ENCODE measurements at places on chromosomes 6 and 20.

GRCh38 chr6:149646599-149646998 lies 1.9 kb downstream of the KATNA1 start:
- no peak for DNase-seq

DNA sequence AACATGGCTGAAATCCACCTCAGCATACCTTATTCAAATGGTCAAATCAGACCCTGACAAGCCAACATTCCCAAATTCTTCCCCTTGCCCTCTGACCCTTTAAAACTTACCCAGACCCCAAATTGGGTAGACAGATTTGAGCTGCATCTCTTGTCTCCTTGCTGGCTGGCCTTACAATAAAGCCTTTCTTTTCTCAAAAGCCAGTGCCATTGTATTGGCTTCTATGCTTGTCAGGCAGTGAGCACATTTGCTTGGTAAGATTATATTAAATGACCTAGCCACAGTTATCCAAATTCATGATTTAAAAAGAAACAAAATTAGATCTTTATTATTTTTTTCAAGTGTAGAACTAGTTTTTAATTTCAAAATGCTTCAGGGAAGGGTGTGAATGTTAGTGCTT lies 67.8 kb upstream of the FAM83B start:
- no peak for DNase-seq

- DNase-seq = no peak
Observed at GRCh38 chr6:149342525-149342924, 25.0 kb downstream of the TAB2 start.

GRCh38 chr20:43293068-43293786 lies 103.5 kb upstream of the PTPRT start:
- no peak for DNase-seq

- no peak for DNase-seq
Observed at GRCh38 chr6:133099573-133099972, 141.6 kb upstream of the EYA4 start.

GRCh38 chr6:128710315-128710714 lies 172.6 kb upstream of the LAMA2 start:
- DNase-seq = no peak

DNA sequence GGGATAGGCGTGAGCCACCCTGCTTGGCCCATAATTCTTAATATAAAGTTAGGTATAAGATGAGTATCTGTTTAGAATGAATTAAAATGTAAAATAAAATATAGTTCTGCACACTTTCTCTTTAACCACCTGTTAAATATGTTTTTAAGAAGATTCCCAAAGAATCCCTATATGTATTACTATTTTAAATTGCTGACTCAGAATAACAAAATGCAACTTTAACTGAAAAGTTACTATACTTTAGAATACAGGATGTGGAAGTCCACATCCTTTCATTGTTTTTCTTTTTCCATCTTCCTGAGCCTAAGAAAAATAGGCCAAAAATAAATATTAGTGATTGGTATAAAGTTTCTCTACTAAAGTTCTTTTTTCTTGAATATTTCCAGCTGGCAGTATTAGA lies 325.6 kb upstream of the EYS start:
- DNase-seq = no peak

GRCh38 chr6:125406741-125407140 lies 105.0 kb upstream of the HDDC2 start:
- no peak for DNase-seq

- no peak for DNase-seq
Observed at GRCh38 chr6:52511163-52511562, 65.7 kb downstream of the TRAM2 start.

- DNase-seq = peak; percentile 44
Observed at GRCh38 chr20:4607287-4607713, 114.4 kb upstream of the PRND start.

GRCh38 chr6:4662886-4663285 lies 113.3 kb upstream of the CDYL start:
- no peak for DNase-seq

- DNase-seq = no peak
Observed at GRCh38 chr20:2694519-2694918, 1.9 kb downstream of the EBF4 start.

DNA sequence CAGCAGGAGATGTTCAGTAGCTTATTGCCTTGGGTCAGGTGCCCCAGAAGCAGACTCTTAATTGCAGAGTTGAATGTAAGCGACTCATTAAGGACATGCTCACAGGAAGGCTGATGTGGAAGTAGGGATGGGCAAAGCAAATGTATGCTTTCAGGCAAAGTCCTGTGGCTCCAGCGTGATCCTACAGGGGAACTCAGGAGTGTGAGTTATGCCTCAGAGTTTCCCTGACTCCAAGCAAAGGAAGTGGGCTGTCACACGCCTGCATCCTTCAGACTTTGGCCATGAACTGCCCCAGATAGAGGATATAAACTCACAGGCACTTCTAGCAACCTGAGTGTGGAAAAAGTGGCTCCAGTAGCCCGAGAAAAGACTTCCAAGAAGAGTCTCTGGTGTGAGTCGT lies 64.9 kb upstream of the ZNF133 start:
- DNase-seq = no peak

GRCh38 chr6:29517728-29518440 lies 30.1 kb upstream of the MAS1L start:
- DNase-seq = no peak

DNA sequence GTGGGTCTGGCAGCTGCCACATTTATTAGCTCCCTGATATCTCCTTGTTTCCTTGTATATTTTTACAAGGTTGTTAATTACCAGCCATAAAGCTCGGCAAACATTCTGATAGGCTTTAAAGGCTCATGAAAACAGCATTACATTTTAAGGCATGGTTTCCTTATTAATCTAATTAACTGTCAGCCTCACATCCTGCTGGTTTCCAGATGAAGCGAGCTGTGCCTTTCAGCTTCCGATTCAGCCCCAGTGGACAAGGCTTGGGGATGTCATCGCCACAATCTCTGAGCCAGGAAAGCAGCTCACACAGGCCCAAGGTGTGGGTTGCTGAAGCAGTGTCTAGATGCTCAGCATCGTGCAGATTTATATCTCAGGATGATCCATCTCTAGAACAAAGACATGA lies 66.0 kb upstream of the RALY start:
- DNase-seq = no peak

GRCh38 chr6:133241086-133241900 lies at the start of gene EYA4:
TSS of gene EYA4 (plus strand) at chr6:133241357. CDS start at chr6:133274781, 33,424 bp downstream.
- DNase-seq = no peak

- DNase-seq = peak; percentile 41
Observed at GRCh38 chr20:37414224-37415035, 68.5 kb downstream of the SRC start.

- DNase-seq = no peak
Observed at GRCh38 chr6:87945181-87945580, 102.5 kb upstream of the SPACA1 start.

GRCh38 chr6:166572370-166573261 lies 13.9 kb downstream of the RAMACL start:
- no peak for DNase-seq

- no peak for DNase-seq
Observed at GRCh38 chr6:163405412-163406309, 8.9 kb upstream of the QKI start.

- no peak for DNase-seq
Observed at GRCh38 chr20:36587388-36588070, 14.1 kb downstream of the TGIF2 start.

Data from NCI-H1417 treated with DMSO at 0.1 percent for 48 hours (cell line).